ENCODE measurements at places on chromosomes 11 and 22.

DNA sequence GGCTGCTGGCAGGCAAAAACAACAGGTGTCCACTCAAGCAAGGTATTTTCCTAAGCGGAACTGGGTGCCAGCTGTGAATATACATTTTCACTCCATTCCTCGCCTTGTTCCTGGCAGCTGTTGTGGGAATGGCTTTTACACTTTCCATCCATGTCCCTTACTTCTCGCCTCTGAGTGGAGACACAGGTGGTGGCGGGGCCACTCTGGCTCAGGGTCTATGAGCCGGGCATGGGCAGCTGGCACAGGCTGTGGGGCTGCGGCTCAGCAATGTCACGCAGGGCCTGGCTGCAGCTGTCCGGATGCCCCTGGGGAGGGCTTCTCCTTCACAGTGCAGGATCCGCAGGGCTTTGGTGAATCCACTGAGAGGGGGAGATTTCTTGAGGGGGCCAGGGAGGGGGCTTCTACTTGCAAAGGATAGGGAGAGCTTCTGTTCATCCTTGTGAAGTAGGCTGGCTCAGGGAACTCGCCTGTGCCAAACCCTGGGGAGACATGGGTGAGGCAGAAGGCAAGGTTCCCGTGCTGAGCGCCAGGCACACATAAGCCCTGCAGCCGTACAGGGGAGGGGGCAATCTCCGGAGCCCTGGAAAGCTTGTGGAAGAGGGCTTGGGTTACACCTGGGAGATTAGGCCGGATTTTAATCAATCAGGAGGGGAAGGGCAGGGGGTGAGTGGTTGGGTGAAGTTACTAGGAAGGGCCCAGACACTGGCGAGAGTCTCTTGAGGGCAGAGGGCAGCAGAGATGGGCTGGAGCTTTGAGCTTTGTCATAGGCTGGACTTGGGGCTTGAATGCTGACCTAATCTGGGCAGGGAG lies 45.7 kb downstream of the KCNQ1OT1 start:
- no peak for DNase-seq

- DNase-seq, result no peak
Measured at GRCh38 chr11:95318498-95318897, 87.5 kb upstream of the SESN3 start.

DNA sequence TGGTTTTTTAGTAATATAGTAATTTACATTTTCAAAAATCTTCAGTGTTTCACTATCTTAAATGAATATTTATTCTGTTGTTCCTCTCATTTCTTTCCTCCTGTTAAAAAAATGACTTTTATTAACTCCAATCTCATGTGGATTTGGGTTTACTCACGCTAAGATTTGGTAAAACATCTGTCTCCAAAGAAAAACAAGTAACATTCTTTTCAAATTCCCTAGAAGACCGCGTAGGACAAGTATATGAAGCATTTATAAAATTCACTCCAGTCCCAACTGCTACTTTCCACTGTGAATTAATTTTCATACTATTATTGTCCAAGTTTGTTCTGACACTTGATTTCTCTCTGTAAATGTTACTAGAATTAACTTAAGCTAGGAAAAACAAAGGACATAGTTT lies 26.2 kb downstream of the SBF2 start:
- DNase-seq, result no peak

GRCh38 chr11:30009060-30009459 lies 7.8 kb downstream of the KCNA4 start:
- no peak for DNase-seq

DNA sequence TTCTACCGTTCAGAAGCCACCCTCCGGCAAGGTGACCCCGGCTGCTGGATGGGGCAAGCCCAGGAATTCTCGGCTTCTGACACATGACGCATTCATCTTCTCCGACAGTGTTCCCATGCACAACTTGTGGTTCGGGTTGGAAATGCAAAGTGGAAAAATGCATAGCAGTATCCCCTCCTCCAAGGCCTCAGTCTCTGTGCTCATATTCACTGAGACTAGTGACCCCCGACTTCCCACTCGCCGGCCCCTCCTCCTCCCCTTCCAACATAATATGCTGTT lies 70.0 kb upstream of the NTM start:
- no peak for DNase-seq

- DNase-seq, result no peak
Measured at GRCh38 chr22:26827611-26828010, 170.2 kb downstream of the MIAT start.

DNA sequence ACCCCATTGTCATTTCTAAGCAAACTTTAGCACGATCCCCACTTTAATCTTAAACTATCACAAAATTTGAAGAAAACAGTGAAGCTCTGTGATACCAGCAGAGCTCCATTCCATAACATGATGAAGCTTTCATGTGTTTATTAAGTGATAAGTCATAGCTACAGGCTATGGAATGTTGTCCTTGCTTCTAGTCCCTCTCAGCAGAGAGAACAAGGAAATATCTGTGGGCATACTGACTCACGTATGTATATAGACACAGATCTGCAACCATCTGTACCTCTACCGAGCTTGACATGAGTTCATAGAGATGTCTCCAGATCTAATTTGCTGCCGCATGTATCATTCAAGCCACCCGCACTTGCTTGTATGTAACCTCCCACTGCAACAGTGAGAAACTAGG lies 588.9 kb downstream of the ETS1 start:
- no peak for DNase-seq

DNA sequence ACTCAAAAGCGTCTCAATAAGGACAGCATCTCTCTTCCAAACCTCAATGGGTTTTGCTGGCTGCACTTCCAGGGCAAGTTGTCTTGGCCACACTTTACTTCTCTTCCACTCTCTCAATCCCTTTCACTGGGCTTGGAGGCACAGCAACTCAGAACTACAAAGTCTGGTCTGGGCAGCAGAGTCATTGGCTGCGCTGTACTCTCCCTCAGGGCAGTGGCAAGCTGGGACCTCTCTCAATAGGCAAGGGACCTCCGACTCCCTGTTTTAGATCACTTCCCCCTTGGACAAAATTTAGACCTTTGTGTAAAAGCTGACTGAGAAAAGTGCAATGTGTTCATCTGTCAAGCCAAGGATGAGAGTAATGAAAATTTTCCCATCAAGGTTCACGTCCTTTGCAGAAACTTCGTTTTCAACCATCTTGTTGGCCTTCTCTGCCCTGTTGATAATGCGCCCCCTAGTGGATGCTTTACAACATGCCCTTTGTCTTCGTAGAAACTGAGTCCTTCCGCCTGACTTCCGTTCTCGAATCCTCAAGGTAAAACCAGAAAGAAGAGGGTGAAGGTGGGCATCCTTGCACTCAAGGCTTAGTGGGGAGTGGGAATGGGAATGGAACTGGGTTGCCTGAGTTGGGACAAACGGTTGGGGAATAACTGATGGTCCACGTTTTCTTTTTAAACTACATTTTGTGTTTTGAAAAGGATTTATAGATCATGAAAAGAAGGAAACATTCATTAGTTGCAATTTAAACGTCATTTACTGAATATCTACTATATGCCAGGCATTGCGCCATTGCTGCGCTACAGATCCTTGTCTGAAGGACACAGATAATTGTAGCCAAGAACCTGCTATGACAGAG lies 99.1 kb downstream of the CD44 start:
- peak; percentile 76 for DNase-seq

GRCh38 chr11:70057080-70057479 lies 21.0 kb upstream of the ANO1 start:
- no peak for DNase-seq

DNA sequence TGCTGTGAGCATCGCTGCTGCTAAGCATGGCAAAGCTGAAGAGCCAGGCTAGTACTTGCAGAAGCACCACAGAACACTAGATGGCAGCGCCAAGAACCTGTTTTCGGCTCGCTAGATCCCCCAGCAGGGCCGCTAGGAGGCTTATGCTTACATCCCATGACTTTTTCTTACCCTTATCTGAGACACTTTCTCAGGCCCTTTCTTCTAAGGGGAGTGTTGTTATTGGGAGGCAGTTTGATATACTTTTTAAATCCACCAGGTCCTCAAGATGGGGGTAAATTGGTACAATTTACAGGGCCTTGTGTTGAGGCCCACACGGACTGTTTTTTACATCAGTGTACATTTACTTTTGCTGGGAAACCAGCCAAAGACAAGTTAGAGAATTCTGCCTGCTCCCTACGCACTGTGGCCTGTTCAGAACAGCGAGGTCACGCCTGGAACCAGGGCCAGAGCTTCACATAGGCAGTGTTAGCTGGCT lies 4.0 kb downstream of the TRIM6 start:
- DNase-seq, result peak; percentile 55

- DNase-seq, result no peak
Measured at GRCh38 chr11:8092587-8093424, 11.8 kb downstream of the TUB start.

- DNase-seq, result no peak
Measured at GRCh38 chr11:11420191-11420898, 67.3 kb upstream of the CSNK2A3 start.

DNA sequence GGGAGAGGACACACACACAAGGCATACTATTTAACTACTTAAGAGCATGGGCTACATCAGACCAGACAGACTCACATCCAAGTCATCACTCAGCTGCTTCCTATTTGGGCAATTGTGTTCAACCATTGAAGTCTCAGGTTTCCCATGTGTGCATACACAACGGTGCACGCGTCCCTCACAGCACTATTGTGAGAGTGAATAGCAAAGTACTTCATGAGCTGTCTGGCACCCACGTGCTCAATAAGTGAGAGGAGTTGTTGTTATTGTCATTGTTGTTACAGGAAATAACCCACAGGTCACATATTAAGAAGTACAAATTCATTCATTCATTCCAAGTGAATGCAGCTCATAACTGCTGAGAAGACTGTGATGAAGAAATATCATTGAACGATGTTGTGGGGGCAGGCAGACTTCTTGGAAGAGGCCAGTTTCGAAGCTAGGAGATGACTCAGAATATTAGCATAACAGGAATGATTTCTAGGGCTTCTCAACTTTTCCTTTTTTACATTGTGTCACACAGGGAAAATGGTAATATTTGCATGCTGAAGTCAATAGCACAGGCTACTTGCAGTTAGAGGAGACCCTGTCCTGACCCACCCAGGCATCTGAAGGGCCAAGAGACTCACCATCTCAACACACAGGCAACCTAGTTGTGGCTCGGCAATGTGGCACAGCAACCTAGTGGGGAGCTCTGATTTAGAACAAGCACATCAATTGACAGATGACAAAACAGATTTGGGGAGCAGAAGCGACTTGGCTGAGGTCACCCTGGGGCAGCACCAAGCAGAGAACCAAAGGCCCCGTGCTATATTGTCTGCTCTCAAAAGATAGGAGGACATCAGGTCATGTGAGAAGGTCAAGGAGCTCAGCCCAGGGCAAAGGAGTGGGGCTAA lies 606.0 kb downstream of the BUD13 start:
- DNase-seq, result no peak

- peak; percentile 55 for DNase-seq
Measured at GRCh38 chr11:43282607-43283440, 29.0 kb upstream of the API5 start.

DNA sequence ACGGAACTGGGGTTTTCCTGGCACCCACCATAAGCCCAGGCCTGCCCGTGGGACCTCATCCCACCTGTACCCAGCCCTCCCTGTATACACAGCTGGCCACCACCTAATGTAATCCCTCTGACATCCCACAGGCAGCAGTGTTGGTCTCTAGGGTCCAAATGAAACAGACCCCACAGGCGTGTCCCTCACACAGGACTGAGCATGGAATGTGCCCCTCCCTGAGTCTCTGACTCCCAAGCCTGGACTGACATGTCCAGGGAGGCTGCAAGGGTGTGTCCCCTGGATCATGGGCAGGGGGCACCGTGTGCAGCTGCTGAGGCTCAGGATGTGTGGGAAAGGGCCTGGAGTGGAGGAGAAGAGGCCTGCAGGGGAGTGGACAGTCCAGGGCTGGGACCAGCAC lies 50.6 kb upstream of the PPARA start:
- DNase-seq, result no peak

DNA sequence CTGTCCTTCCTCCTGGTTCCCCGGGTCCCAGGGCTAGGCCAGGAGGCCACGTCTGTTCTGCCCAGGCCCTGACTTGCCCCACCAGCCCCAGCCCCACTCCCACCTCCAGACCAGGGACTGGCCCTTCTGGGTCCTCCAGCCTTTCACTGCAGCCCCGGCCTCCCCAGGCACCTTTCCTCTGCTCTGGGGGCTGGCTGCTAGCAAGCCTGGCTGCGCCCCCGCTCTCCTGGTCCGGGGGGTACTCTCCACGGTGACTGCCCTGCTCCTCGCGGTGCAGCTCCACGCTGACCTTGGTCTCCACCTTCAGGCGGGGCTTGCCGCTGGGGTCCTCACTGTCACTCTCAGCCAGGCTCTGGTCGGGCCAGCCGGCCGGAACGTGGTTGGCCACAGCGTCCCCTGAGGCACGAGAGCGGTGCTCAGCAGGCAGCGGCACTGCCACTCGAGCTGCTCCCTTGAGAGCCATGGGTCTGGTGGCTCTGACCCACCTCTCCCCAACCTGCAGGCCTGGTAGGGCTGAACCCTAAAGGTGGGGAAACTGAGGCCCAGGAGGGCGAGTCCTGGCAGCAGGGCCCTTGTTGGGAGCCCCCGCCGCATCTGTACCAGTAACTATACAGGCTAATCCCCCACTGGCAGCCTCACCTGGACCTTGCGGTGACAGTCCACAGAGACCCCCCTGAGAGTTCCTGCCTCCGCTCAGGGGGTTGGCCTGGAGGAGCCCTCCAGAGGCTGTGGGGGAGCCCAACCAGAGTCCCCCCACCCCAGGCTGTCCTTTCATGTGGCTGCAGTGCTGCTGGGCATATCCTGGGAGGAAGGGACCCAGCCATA lies 29.0 kb downstream of the TRMU start:
- no peak for DNase-seq

DNA sequence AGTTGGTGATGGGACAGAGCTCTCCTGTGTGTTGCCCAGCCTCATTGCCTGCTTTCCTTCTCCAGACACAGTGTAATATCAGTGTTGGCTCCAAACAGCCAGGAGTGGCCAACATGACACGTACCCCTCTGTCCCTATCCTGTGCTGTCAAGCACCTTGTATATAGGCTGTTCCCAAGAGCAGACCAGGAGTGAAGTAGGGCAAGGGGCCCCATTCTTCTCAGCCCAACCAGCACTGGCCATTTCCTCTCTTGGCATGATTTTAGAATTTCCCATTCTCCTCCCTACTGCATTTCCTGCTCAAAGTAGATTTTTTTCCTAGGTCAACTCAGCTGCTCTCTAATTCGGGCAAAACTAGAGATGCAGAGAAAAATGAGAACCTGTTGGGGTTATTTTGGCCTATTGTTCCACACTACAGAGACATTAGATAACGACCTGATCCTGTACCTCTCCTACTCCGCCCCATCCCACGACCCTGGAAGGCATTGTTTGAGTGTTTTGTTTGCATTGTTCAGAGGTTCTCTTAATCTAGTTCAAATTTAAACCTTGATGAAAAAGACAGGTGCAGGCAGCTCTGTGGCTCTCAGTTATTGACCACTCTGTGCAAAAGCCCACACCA lies 95.6 kb downstream of the RASSF10 start:
- no peak for DNase-seq

- DNase-seq, result no peak
Measured at GRCh38 chr11:33868647-33869461, 23.0 kb downstream of the LMO2 start.

- no peak for DNase-seq
Measured at GRCh38 chr11:132466983-132467382, 1065.3 kb downstream of the OPCML start.

GRCh38 chr11:112082729-112083128 lies 3.8 kb downstream of the TIMM8B start:
- no peak for DNase-seq
